K562 (cell line): ENCODE measurements at places on chromosomes 3 and 15. TPM values are rescaled to one million over a fixed set of nuclear protein-coding genes. Genes with fewer than 3 reads are reported as not detected.

- H3K36me3 ChIP-seq = no peaks in the 10 kb centered on the region
- peaks cover 20% of the 10 kb centered on the region for H3K4me1 ChIP-seq
- no peak overlapping the region for H3K27ac ChIP-seq
- DNase-seq = no peak
- no peaks in the 10 kb centered on the region for H3K27me3 ChIP-seq
- no peak overlapping the region for H3K4me3 ChIP-seq
Measured at GRCh38 chr3:141796081-141796888, 33.1 kb downstream of the GRK7 start.

DNA sequence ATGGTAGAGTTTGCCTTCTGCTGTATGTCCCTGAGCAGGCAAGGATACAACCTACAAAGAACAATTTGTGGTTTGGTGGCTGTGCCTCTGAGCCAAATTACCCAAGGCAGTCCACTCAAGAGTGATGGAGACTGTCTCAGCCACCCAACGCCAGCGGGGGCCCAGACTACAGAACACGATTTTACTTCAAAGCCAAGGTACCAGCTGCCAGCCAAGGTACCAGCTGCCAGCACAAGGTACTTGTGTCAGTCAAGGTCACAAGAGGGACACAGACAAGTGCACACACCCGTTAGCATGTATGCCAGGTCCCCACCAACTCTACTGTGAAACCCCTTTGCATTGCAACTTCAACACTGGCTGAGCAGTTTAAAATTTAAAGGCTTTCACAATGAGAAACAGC lies 23.5 kb downstream of the COLQ start:
- peaks cover 80% of the 10 kb centered on the region for H3K27me3 ChIP-seq
- H3K4me1 ChIP-seq = no peaks in the 10 kb centered on the region
- no peak for DNase-seq
- no peak overlapping the region for H3K27ac ChIP-seq
- no peak overlapping the region for H3K4me3 ChIP-seq
- H3K36me3 ChIP-seq = no peaks in the 10 kb centered on the region

DNA sequence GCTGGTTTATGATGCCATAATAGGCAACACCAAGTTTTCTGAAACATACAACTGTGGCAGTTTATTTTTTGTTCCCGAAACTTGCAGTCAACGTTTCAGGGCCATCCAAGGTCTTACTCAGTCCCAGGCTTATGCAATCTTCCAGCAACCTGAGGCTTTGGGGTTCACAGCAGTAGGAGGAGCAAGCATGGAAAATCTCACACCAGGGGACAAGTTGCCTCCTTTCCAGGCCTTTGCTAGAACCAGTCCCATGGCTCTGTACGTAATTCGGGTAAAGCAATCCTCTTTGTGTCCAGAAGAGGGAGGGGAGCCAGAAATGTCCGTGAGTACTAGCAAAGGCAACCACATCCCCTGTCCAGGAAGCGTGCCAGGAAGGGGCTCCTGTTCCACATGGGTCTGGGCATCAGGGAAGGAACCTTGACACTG lies 4.7 kb upstream of the FAM240A start:
- H3K27ac ChIP-seq = no peak overlapping the region
- H3K4me3 ChIP-seq = no peak overlapping the region
- no peaks in the 10 kb centered on the region for H3K36me3 ChIP-seq
- no peaks in the 10 kb centered on the region for H3K4me1 ChIP-seq
- peak; percentile 33 for DNase-seq
- H3K27me3 ChIP-seq = peaks cover 35% of the 10 kb centered on the region

- no peaks in the 10 kb centered on the region for H3K27me3 ChIP-seq
- no peak for DNase-seq
- H3K4me3 ChIP-seq = no peak overlapping the region
- H3K27ac ChIP-seq = no peak overlapping the region
Measured at GRCh38 chr3:86029590-86029989, 961.4 kb downstream of the VGLL3 start.

DNA sequence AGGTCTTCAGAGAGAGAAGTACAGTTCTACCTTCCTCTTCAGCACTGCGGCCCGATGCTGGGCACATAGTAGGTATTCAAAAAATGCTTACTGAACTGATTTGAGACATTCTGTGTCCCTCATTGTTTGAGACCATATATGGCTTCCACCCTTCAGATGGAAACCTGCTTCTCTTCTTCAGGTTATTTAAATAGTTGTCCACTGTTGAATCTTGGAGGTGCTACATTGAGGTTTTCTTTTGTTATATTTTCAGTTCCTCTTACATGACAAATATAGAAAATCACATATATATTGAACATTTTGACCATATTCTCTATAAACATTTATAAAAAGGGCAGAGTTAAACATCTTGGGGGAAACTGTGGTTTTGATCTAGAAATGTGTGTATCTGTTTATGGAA lies 200.2 kb upstream of the LRRC3B start:
- no peak overlapping the region for H3K4me3 ChIP-seq
- H3K4me1 ChIP-seq = no peaks in the 10 kb centered on the region
- no peaks in the 10 kb centered on the region for H3K36me3 ChIP-seq
- H3K27me3 ChIP-seq = no peaks in the 10 kb centered on the region
- H3K27ac ChIP-seq = no peak overlapping the region

- no peak for DNase-seq
- H3K4me1 ChIP-seq = no peaks in the 10 kb centered on the region; the same call in none of the 2 replicates
- H3K36me3 ChIP-seq = no peaks in the 10 kb centered on the region
- no peaks in the 10 kb centered on the region for H3K27me3 ChIP-seq
- H3K27ac ChIP-seq = no peak overlapping the region
- H3K4me3 ChIP-seq = no peak overlapping the region
Measured at GRCh38 chr3:128855569-128855968, 23.9 kb upstream of the ACAD9 start.

DNA sequence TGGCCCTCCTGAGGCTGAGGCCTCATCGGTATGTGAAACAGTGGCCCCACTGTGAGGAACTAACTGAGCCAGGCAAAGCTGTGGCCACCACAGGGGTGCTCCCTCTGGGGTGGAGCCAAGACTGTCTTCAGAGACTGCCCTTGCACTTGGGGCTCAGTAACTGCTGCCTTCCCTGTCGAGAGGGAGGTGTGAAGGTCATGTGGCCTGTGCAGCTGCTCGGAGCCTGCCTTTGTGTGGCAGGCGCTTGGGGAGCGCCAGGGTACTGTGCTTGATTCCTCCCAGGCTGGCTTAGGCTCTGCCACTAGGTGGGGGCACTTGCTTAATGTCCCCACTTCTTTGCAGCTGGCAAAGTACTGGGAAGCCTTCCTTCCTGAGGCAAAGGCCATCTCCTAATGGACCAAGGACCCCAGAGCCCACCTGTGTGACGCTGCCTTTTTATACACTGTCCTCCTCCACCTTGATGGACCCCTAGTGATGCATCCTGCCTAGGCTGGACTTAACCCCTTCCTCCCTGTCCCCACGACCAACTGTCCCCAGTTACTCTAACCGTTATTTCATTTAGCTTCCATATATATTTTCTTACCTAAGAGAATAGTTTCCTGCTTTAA lies 14.2 kb upstream of the SNX22 start:
- H3K4me3 ChIP-seq = no peak overlapping the region
- H3K27me3 ChIP-seq = no peaks in the 10 kb centered on the region
- H3K36me3 ChIP-seq = peaks cover 67% of the 10 kb centered on the region
- H3K27ac ChIP-seq = no peak overlapping the region
- peaks cover 18% of the 10 kb centered on the region for H3K4me1 ChIP-seq

GRCh38 chr3:102887431-102887830 lies 452.6 kb downstream of the ZPLD1 start:
- H3K36me3 ChIP-seq = no peaks in the 10 kb centered on the region
- no peak overlapping the region for H3K27ac ChIP-seq
- no peaks in the 10 kb centered on the region for H3K27me3 ChIP-seq
- DNase-seq = no peak
- H3K4me3 ChIP-seq = no peak overlapping the region
- no peaks in the 10 kb centered on the region for H3K4me1 ChIP-seq

CCDC80 gene
- total RNA-seq = 1.4 and 2.2 TPM in 2 replicates

GHRL gene
- total RNA-seq = 0.29 and 0.34 TPM in 2 replicates

ITPKA gene
- 33.3 and 35.8 TPM in 2 replicates for total RNA-seq

GRCh38 chr15:85950101-85950500 lies 129.6 kb upstream of the AGBL1 start:
- H3K36me3 ChIP-seq = no peaks in the 10 kb centered on the region
- no peak overlapping the region for H3K4me3 ChIP-seq

IMPG2 gene
- total RNA-seq = 0.09 and 0.13 TPM in 2 replicates

DNA sequence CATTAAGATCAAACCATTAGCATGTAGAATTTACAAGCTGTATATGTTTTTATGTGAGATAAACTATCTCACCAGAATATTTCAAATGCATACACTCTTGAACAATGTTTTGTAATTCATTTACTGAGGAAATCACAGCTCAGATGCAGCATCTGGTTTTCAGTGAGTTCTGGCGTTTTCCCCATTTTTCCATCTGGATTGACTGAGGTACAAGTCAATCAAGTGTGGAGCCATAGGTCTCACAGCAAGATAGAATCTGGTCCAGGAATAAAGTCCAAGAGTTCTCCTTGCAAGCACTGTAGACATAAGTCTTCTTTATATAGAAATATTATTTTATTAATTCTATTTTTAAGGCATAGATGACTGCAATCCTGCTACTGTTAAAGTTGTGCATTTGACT lies 219.3 kb downstream of the ZBBX start:
- H3K4me1 ChIP-seq = no peaks in the 10 kb centered on the region
- DNase-seq = no peak
- H3K27ac ChIP-seq = no peak overlapping the region
- no peak overlapping the region for H3K4me3 ChIP-seq
